AG04449 (cell line): ENCODE measurements at places on chromosomes 6 and 20.

GRCh38 chr6:138662471-138662870, 111.1 kb upstream of the CCDC28A start:
- no peak for DNase-seq

DNA sequence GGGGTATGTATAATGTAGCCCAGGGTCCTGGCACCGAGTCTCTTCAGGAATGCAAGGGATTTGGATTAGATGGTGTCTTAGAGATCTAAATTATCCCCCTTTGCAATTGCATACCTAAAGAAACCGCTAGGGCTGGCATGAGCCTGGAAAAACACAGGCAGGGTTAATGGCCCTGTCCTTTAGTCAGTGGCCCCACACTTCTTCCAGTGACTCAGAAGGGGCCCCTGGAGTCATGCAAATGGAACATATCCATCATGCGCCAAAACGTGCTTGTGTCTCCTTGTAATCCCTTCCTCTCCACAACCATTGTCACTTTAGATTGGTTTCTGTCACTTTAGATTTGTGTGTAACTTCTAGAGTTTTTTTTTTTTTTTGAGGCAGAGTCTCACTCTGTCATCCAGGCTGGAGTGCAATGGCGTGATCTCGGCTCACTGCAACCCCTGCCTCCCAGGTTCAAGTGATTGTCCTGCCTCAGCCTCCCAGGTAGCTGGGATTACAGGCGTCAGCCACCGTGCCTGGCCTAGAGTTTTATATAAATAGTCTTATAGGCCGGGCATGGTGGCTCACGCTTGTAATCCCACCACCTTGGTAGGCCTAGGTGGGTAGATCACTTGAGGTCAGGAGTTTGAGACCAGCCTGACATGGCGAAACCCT, 8.7 kb upstream of the MYBL2 start:
- DNase-seq: no peak

- no peak for DNase-seq
Measured at GRCh38 chr6:66623050-66623449, 916.0 kb upstream of the EYS start.

GRCh38 chr6:13560651-13561044, 13.8 kb upstream of the SIRT5 start:
- no peak for DNase-seq

GRCh38 chr6:110856296-110856695, 18.3 kb upstream of the AMD1 start:
- no peak for DNase-seq

DNA sequence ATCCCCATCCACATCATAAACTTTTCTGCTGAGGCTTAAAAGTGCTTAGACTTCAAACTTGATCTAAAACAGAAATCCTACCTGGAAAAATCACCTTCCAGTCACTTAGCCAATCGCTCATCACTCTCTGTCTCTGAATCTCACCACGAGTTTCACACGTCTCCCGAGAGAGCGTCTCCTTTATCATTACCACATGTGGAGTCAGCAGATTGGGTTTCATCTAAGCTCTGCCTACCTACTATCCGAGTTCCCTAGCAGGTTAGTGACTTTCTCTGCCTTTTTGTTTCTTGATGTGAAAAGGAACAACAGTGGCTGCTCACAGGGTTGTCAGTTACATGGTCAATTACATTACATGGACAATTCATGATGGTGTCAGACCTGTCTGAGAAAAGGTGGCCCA, 286.2 kb downstream of the ESR1 start:
- no peak for DNase-seq

DNA sequence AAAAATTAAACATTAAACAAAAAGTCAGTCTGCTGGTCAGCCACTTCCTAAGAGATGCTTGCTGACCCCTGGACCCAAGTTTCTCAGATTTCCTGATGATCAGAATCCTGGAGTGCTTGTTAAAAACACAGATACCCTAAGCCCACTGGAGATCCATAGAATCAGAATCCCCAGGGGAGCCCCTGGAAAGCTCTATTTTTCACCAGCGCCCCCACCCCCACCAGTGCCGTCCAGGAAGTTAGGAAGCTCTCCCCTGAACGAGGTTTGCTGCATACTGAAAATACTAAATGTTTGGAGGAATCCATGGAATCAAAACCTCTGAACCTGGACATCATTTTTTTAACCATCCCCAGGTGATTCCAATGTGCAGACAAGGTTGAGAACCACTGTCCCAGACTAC, 69.2 kb downstream of the BFSP1 start:
- no peak for DNase-seq

- no peak for DNase-seq
Measured at GRCh38 chr6:5749651-5750215, 257.0 kb downstream of the NRN1 start.

DNA sequence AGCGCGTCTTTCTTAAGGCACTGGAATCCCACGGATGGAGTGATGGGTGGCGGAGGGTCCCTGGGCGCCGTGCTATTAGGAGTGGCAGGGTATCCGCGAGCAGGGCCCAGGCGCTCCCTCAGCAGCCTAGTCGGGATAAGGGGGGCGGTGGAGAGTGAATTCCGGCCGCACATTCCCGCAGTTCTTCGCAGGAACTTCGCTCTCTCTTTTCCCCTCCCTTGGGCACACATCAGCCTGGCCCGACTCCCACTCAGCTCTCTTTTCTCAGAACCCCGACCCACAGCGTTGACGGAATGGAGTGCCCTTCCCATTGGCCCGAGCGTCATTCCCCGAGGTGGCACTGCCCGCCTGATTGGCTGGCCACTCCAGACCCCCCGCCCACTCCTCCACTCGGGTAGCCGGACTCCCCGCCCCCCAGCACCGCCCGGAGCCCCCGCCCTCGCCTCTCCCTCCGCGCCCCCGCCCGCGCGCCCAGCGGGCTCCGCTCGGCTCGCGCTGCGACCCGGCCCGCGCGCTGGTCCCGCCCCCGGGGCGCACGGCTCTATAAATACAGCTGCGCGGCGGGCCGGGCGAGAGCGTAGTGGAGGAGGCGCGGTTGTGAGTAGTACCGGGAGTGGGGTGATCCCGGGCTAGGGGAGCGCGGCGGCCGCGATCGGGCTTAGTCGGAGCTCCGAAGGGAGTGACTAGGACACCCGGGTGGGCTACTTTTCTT, at the start of gene ID4:
ID4 (plus strand) TSS at position 572 of the 712 bp plus-strand sequence. CDS start 385 bp downstream, outside the sequence.
- peak; percentile 77 for DNase-seq

DNA sequence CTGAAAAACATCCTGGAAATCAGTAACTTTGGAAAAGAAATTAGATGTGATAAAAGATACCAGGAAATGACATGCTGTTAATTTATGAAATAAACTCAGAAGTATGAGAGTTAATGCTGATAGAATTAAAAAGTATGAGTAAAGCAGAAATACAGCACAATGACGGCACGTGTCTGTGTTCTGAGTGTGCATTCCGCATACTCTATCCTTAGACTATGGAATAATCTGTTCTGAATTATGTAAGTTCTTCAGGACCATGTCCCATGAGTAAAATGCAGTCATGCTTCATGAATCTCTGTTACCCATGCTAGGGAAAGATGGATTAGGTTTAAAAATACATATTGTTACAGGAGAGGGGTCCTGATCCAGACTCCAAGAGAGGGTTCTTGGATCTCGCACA, 21.7 kb downstream of the HECA start:
- DNase-seq: no peak

- no peak for DNase-seq
Measured at GRCh38 chr6:13604135-13604534, 11.0 kb upstream of the NOL7 start.

GRCh38 chr20:33019465-33020277, 11.8 kb upstream of the BPIFB6 start:
- no peak for DNase-seq

- DNase-seq: no peak
Measured at GRCh38 chr6:15389765-15390723, 144.2 kb downstream of the JARID2 start.

- no peak for DNase-seq
Measured at GRCh38 chr6:169156108-169156792, 97.4 kb downstream of the THBS2 start.

DNA sequence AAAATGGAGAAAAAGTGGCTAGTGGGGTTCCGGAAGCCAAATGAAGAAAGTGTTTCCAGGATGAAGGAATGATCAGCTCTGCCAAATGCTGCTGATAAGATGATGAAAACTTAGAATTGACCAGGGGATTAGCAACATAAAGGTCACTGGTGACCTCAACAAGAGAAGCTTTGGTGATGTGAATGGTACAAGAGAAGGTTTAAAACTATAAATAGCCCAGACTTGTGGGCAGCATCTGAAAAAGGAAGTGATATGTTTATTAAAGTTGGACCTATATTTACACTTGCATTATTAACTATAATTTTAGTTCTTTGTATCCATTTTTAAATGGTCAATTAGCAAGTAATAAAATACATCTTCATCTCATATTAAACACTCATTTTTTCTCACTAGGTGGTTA, 45.1 kb downstream of the CGA start:
- DNase-seq: no peak

GRCh38 chr20:59839400-59839799, 94.0 kb downstream of the SYCP2 start:
- no peak for DNase-seq

- no peak for DNase-seq
Measured at GRCh38 chr20:61254881-61255626, 3.0 kb downstream of the CDH4 start.

GRCh38 chr20:58216334-58216733, 12.1 kb downstream of the ANKRD60 start:
- DNase-seq: no peak

GRCh38 chr6:12165722-12166280, 124.4 kb upstream of the EDN1 start:
- no peak for DNase-seq

- DNase-seq: no peak
Measured at GRCh38 chr6:35259948-35260590, 534 bp downstream of the ZNF76 start.

DNA sequence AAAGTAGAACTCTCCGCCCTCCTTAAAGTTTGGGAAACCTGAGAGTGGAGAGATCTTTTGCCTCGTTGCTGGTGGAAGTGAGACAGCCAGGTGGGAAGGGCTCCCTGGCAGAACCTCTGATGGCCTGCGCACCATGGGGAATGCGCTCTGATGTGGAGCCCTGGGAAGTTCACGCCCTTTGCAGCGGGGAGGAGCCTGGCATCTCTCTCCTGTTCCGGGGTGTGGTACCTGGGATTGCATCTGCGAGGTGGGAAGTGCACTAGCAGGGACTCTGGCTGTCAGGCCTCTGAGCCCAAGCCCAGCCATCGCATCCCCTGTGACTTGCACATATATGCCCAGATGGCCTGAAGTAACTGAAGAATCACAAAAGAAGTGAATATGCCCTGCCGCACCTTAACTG, 159.8 kb downstream of the AKAP7 start:
- DNase-seq: no peak

DNA sequence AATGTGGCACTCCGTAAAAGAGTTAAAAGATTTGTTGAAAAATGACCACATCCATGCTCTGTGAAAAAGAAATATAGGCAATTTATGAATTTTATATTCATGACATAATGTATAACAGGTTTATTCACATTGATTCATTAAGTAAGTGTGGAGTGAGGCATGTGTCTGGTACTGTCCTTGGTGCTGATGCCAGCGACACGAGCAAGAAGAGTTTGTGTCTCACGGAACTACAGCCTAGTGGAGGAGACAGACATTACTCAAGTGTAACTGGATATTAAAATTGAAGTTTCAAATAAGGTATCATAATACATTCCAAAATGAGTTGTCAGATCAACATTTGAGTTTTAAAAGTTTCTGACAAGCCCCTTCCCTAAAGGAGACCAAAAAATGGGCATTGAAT, 158.2 kb upstream of the PRND start:
- no peak for DNase-seq

DNA sequence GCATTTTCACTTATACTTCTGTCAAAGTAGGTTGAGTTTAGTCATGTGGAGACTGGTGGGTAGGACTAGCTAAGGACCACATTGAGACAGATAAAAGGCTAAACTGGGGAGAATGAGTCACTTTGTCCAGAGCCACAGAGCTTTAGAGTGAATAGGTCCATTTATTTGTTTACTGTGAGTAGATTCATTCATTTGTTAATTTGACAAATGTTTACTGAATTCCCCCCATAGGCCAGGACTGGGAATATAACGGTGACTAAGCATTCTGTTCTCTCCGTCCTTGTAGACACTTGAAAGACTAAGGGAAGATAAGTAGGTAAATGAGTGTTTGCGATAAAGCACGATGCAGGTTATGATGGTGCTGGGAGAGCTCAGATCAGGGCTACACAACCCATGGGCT, 699.7 kb upstream of the ID4 start:
- DNase-seq: no peak

DNA sequence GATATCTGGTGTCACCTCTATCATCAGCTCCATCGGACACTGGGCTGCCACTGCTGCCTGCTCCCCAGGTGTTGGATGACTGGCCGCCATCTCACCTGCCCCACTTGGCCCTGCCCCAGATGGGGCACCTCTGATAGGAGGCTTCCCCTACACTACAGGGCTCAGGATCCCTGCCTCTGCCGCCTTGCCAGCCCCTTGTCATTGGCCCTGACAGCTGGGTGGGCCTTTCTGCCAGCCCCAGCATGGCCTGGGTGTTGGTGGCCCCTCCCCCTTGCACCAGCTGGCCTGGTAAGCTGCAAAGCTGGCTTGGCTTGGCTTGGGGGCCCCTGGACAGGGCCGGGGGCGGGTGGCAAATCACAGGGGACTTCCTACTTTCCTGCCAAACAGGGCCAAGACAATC, 10.6 kb downstream of the PACSIN1 start:
- DNase-seq: no peak

GRCh38 chr6:38632490-38632889, 7.2 kb downstream of the BTBD9 start:
- DNase-seq: no peak

DNA sequence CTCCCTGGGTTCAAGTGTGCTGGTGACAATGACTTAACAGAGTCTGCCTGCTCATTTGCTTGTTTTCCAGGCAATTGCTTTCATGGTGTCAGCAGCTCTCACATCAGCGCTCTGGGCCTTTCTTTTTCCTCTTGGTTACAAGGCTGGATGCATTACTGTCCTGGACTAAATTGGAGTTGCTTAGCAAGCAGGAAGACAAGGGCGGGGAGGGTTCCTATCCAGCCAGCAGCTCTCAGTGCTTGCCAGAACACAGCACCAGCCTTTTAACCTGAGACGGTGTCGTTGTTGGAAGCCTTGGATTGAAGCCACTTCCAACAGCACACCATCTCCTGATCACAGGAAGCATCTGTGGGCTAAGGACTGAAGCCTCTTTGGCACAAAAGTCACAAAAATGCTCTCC, 606.9 kb downstream of the CDH26 start:
- DNase-seq: no peak

- DNase-seq: peak; percentile 46
Measured at GRCh38 chr6:11672256-11672655, 106.3 kb downstream of the ADTRP start.

GRCh38 chr20:24895431-24895830, 53.6 kb upstream of the CST7 start:
- DNase-seq: no peak

DNA sequence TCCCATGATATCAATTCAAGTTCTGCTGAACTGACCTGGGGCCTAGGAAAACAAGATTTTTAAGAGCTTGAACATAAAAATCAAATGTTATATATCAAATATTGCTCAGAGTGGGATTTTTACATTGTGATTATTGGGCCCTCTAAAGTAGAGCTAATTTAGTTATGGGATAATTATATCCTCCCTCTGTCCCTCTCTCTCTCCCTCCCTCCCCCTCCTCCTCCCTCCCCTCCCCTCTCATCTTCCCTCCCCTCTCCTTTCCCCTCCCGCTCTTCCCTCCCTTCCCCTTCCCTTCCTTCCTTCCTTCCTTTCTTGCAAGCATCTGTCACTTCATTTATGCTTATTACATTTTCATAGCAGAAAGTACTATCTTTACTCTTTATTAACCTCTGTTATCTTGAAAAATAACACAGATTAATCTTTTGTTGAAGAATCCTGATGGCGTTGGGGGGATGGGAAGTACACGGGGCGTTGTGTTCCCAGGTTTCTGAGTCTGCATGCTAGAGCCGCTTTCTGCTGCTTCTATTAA, 32.8 kb downstream of the KIF25 start:
- DNase-seq: no peak
